ENCODE measurements at places on chromosomes 5 and 9.

GRCh38 chr5:54988817-54989216 is 3.4 kb upstream of the ESM1 start:
- no peak for DNase-seq

GRCh38 chr9:89781838-89782540 is 177.2 kb downstream of the GADD45G start:
- no peak for DNase-seq

- DNase-seq, result no peak
These were observed 1.2 kb upstream of the SLC25A51 start for GRCh38 chr9:37905131-37905505.

- no peak for DNase-seq
These were observed 209.8 kb upstream of the ZNF462 start for GRCh38 chr9:106653213-106653612.

- no peak for DNase-seq
These were observed 124.2 kb downstream of the WNK2 start for GRCh38 chr9:93308158-93308602.

DNA sequence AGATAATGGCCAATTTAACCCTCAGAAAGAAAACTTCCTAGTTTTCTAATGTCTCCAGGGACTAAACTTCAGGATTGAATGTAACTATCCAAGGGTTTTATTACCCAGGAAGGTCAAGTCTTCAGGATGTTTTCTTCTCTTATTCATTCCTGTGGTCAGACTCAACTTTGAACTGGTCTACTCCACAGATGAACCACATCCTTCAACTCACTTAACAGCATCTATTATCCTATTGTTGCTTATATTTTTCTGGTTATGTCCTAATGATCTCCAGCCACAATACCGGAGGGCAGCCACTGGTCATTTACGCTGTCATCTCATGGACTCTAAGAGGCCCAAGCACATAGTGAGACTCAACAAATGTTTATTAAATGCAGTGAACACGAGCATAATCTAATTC is 47.2 kb upstream of the LIFR start:
- DNase-seq, result no peak

DNA sequence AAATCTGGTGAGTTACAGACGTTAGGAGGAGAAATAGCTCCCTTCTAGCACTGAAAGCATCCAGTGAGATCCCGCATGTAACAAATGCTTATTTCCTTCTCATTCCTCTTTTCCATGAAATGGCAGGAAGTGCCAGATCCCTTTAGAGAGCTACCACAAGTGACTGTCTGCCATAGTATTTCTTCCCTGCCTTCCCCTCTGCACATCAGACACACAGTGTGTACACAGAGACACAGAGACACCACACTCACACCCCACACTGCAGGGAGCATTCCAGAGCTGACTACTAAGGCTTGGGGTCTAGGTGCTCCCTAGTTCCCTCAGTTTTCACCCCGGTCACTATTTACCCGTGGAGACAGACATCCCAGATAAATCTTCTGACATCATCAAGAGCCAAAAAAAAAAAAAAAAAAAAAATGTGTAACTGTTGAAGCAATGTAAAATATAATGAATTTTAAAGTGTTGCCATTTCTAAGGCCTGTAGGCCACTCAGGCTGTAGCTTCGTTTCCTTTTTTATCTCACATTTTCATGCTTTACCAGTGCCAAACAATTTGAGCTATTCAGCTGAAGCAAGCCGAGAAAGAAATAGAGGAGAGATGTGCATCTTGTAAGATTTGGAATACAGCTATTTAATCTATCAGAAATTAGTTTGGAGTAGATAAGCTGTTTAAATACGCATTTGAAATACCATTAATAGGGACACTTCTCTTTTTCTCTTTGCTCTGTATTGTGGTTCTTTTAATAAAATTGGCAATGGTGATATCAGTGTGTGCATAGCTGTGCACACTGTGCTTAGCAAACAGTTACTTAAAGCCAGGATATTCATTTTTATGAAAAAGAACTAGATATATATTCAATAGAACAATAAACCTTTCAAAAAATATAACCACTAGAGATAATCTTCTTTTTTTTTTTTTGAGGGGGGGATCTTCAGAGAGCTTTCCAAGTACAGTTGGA is 405.5 kb downstream of the PDE4D start:
- no peak for DNase-seq

DNA sequence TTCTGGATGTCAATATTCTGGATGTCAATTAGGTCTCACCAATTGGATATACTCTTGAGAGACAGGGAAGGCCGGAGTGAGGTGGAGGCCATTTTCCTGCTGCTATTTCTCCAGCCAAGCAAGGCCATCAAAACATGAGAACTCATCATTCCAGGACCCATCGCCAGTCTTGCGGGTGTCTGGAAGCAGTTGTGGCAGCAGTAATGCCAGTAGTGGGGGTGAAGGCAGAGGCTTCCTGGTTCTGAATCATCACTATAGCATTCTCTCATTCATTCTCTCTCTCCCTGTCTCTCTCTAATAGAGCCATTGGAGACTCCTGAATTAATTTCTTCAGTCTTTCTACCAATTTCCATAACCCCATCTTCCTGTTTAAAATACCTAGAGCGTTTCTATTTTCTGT is 71.8 kb downstream of the EGFLAM start:
- DNase-seq, result no peak

DNA sequence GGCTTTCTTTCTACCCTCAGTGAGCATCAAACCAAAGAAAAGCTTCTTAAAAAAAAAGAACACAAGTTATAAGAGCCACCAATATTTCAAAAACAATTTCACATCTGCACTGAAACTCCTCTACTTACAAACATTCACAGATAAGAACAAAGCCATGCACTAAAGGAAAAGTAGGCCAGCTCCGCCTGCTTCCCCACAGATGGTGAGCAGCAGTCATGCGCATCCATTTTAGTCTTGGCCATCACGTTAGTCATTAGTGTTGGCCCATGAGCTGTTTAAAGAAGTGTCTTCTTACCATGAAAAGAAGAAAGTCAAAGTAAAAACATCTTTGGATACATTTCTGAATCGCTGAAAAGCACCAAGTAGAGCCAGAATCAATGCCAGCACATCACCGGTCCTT is 40.0 kb upstream of the SMIM23 start:
- no peak for DNase-seq

Data from stimulated activated CD8-positive, alpha-beta memory T cell treated with anti-CD3 and anti-CD28 coated beads, Interleukin-4, amount 100 ng/mL, for 24 hours (primary cell).